ENCODE measurements at places on chromosomes 11 and 22.

GRCh38 chr11:70527429-70528045, 129.2 kb downstream of the CTTN start:
- DNase-seq = no peak

- peak; percentile 100 for DNase-seq
These were observed 35.8 kb downstream of the MAML2 start for GRCh38 chr11:96306933-96307775.

DNA sequence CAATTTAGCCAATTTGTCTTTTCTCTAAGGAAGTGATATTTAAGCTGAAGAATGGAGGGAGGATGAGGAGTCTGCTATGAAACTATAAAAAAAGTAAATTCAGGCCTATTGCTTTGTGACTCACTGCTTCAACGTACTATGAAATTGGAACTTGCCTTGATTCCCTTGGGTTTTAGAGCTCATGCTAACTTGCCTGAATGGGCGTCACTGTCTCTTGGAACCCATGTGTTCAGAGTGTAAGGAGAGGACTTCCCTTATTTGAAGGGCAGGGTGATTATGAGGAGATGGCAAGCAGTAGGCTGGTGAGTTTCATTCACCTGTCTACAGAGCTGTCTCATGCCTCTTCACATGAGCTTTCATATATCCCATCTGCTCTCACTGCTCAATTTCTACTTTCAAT, 28.7 kb upstream of the WT1 start:
- no peak for DNase-seq

DNA sequence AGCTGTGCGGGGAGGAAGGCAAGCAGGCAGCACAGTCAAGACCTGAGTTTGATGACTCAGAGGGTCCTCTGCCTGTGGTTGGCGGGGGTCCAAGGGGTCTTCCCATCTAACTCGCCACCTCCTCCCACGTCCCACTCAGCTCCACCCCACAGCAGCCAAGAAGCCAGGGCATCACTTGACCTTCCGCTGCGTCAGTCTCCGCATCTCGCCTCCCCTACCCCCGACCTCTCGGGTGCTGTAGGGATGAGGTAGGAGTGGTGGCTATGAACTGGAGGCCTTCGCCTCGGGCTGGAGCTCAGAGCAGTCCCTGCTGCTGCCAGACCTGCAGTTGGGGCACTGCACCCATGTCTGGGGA, 90.6 kb downstream of the CDKN1C start:
- no peak for DNase-seq

DNA sequence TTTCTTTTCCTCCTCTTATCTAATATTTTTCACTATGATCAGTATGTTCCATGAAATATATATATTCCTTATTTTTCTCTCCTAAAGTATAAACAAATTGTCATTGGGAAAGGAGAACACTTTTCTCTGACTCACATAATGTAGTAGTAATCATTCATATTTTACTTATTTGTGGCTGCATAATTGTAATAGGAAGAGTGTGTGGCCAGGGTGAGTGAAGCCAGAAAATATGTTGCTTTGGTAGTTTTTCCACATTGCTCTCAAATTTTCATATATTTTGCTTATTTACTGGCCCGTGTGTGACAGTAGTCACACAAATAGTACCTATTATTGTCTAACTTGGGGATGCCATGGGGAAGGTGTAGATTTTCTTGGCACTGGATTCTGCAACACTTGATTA, 172.1 kb downstream of the DYNC2H1 start:
- peak; percentile 19 for DNase-seq

- DNase-seq = peak; percentile 54
These were observed 3.6 kb downstream of the MMP1 start for GRCh38 chr11:102794382-102794781.

DNA sequence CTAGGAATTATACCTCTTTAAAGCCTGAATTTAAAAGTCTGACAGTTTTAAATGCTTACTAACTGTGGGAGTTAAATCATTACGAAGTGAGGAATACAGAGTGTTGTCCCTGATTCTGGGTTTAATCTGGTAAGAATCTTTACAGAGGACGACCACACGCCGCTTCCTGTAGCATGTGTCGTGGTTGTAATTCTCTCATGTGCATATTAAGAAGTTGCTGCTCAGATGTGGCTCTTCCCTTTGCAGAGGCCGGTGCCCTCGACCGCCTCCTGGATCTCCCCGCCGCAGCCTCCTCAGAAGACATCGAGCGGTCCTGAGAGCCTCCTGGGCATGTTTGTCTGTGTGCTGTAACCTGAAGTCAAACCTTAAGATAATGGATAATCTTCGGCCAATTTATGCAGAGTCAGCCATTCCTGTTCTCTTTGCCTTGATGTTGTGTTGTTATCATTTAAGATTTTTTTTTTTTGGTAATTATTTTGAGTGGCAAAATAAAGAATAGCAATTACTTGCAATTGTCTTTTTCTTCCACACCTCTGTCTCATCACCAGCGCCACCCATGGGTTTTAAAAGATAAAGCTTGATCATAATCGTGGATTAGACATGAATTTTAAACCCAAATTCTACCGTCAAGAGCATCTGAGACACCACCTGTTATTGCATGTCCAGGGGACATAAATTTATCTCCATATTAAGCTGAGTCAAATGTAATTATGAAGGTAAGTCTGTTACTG, 6.5 kb downstream of the GAL start:
- DNase-seq = no peak

GRCh38 chr22:41405588-41405987, 23.8 kb downstream of the TEF start:
- no peak for DNase-seq

DNA sequence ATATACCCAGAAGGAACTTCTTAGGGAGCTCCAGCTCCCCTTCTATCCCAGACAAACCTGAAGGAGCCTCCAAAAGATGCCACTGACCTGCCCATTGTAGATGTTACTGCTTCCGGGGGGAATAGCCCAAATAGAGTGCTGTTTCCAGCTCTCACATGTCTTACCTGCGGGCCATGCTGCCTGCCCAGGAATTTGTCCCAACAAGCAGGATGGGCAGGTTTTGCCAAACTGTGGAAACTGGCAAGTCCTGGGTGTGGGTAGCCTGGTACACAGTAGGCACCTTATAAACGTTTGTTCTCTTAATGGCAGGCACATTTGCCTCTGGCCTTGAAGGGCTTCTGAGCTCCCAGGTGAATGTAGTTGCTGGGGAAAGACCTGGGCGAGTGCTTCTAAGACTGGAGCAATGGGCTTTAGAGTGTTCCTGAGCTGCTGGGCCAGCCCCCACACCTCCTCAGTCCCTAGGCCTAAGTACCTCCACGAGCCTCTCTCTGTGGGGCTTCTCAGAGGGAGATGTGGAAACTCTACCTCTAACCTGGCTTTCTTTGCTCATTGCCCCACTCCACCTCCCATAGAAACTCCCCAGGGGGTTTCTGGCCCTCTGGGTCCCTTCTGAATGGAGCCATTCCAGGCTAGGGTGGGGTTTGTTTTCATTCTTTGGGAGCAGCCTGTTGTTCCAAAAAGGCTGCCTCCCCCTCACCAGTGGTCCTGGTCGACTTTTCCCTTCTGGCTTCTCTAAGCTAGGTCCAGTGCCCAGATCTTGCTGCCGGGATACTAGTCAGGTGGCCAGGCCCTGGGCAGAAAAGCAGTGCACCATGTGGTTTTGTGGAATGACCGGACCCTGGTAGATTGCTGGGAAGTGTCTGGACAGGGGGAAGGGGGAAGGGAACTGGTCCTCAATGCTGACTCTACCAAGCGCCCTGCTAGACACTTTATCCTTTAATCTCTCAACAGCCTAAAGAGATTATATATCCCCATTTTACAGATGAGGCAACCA, 37.2 kb downstream of the LIMK2 start:
- peak; percentile 49 for DNase-seq

- peak; percentile 13 for DNase-seq
These were observed 150.7 kb downstream of the PKNOX2 start for GRCh38 chr11:125315079-125315740.

DNA sequence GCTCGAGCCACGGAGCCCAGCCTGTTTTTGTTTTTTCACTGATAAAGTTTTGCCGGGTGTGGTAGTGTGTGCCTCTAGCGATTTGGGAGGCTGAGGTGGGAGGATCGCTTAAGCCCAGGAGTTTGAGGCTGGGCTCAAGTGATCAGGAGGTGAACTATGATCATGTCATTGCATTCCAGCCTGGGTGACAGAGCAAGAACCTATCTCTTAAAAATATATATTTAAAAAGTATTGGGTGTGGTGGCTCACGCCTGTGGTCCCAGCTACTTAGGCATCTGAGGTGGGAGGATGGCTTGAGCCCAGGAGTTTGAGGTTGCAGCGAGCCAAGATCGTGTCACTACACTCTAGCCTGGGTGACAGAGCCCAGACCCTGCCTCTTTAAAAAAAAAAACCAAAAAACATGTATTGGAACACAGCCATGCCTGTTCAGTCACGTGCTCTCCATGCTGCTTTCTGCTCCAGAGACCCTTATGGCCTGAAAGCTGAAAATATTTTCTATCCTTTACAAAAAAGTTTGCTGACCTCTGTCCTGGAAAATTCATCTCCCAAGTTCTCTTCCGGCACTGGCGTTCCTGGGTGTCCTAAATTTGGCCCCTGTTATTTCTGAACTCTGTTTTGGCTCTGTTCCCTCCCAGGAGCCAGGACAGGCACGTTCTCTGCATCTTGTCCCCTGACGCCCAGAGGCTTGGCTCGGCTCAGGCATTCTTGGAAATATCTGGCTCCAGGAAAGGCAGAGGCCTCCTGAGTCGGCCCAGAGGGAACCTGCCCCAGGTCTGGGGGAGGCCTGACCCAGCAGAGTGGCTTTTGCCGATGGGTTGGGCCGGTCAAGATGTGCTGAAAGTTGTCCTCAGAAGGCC, 61.3 kb upstream of the PPP6R3 start:
- no peak for DNase-seq

GRCh38 chr22:38062791-38063190, 5.6 kb downstream of the PICK1 start:
- DNase-seq = no peak

DNA sequence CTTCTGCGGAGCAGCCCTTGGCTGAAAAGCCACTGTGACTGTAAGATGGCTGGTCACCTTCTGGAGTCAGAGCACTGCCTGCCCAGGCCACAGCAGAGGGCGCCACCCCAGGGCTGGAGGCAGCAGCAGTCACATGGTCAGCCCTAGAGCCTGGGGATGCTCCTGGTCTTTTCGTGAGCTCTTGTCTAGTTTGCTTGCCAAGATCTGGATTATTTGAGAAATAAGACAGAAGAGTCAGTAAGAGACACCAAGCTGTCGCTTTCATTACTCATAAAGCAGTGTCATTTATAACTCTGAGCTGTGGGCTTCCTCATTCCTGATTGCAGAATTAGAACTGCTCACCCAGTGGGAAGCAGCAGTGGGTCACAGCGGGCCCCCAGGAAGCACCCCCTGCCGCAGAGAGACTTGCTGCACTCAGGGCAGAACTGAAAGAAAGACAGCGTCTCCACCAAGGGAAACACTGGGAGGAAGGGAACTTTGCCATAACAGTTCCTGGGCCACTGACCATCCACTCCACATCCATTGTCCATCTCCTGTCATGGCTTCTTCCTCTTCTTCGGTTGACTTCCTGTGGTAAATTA, 56.7 kb downstream of the PPP6R2 start:
- peak; percentile 28 for DNase-seq

DNA sequence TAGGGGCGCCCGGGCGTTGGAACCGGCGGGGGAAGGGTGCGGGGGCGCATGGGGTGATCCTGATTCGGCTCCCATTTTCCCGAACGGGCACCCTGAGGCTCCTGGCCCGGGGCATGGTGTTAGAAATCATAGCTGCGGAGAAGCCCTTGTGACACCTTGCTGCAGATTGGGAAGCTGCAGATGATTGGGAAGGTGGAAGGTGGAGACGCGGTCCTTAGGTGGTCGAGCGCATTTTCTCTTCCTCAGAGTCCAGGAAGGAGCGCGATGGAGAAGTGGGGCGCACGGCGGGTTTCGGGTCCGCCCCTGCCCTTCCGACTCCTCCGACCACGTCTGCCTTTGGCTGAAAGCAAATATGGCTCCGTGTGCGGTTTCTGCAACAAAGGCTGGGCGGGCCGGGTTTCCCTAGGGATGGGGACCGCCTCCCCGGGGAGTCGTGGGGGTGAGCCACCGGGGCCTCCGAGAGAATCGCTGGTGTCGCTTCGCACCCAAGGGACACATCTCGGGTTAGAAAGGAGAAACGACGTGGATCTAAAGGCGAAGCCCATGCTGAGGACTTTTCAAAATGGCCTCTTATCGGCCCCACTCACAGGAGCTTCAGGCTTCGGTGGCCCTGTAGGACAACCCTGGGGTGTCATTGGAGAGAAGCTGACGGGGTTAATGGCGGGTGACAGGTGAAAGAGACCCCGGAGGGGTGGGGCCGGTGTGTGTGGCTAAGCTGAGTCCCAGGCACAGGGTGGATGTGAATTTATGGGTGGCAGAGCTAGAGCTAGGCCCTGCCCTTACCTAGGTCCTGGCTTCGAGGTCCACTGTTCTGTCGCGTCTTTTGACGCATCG, 707 bp upstream of the FTH1 start:
- no peak for DNase-seq

DNA sequence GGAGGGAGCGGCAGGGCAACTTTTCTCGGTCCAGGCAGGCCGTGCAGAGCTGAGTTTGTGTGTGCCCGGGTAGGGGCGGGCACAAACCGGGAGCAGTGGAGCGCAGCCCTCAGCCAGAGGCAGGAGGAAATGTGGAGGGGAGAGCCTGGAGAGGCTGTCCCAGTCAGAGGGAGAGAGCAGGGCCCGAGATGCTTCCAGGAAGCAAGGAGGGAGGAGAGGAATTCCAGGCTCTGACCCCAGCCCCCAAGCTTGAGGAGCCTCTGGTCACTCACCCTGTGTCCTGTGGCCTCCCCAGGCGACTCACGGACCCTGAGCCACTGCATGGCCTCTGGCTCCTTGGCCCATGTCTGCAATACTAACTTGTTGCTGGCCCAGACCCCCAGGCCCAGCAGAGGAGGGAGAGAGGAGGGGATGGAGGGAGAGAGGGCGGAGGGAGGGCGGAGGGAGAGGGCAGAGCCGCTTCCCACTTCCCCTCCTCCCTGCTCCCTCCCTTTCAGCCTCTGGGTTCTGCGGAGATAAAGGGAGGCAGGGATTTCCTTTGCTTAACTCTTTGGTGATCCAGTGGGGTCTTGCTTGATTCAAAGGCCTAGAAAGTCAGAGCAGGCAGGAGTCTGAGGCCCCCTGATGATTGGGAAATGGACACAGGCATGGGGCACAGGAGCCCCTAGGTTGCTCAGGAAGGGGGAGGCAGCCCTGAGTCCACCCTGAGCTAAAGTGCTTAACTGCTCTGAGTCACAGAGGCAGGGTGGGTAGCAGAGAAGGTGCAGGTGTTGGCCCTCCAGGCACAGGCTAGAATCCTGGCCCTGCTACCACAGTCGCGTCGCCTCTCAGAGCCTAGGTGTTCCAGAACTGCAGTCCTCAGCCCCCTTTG, at the start of gene C1QTNF6:
C1QTNF6 (minus strand) TSS at position 357 of the 871 bp plus-strand sequence; CDS start at position 323, 34 bp downstream.
- peak; percentile 56 for DNase-seq
